ENCODE measurements at places on chromosomes 7 and 10.

DNA sequence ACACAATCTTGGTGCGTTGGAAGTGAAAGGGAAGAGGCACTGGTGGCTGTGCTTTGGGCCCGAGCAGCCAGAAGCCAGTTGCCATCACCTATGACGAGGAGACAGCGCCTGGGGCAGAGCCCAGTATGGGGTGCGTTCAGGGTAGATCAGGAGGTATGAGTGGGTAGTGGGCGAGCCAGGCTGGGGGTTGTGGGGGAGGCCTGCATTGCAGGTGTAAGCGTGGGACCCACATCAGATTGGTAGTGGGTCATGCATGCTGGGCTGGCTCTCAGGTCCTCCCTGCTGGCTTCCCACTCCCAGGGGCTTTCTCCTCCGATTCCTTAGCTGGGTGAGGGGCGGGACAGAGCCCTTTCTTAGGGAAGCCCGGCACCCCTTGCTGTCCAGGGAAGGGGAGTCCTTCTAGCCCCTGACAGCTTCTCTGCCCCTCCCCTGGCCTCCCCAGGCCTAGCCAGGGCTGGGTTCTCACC lies 445 bp upstream of the PVRIG start:
- no peak for DNase-seq

DNA sequence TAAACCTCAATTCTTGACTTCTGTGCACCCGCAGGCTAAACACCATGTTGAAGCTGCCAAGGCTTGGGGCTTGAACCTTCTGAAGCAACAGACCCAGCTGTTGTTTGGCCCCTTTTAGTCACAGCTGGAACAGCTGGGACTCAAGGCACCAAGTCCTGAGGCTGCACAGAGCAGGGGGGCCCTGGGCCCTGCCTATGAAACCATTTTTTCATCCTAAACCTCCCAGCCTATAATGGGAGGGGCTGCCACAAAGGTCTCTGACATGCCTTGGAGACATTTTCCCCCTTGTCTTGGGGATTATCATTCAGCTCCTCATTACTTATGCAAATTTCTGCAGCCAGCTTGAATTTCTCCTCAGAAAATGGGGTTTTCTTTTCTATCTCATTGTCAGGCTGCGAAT lies 31.8 kb downstream of the LMBR1 start:
- DNase-seq, result no peak

DNA sequence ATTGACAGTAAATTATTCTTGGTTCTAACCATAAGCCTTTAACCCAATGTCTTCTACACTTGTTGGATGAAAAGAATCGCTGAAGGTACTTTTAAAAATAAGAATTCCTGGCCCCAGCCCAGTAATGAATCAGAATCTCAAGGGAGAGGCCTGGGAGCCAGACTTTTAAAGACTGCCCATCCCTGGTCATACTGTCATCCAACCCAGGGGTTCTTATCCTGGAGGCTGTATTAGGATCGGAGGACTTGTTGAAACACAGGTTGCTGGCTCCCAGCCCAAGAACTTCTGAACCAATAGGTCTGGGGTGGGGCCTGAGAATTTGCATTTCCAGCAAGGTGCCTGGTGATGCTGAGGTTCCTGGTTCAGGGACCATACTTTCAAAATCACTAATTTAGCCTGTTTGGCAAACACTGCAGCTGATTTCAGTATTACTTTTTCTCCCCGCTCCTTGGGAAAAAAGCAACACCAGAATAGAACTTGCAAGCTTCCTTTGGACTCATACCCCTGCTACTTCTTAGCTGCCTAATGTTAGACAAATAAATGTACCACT lies 79.5 kb upstream of the FAM133B start:
- DNase-seq, result no peak

DNA sequence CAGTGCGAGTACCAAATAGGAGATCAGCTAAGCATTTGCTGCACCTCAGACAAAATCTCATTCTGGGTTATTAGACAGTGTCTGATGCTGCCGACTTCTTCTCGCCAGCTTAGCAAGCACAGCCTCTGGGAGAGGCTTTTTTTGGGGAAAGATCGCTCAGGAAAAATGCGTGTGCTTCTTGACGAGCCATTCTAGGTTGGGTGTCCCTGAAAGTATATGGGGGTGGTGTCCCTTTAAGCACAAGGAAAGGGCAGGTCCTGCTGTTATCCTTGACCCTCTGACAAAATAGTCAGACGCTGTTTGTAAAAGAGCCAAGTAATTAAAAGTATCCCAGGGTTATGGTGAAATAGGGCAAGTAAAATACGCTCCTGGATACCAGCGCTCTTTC lies 540.1 kb upstream of the FZD8 start:
- DNase-seq, result no peak

DNA sequence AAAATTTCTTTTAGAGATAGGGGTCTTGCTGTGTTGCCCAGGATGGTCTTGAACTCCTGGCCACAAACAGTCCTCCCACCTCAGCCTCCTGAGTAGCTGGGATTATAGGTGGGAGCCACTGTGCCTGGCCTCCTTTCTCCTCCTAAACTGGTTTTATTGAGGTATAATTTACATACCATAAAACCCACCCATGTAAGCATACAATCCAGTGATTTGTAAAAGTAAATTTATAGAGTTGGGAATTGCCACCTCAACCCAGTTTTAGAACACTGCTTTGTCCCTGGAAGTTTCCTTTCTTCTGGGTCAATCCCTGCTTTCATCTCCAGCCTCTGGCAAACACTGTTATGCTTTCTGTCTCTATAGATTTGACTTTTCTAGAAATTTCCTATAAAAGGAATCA lies 49.0 kb downstream of the CNNM2 start:
- no peak for DNase-seq

DNA sequence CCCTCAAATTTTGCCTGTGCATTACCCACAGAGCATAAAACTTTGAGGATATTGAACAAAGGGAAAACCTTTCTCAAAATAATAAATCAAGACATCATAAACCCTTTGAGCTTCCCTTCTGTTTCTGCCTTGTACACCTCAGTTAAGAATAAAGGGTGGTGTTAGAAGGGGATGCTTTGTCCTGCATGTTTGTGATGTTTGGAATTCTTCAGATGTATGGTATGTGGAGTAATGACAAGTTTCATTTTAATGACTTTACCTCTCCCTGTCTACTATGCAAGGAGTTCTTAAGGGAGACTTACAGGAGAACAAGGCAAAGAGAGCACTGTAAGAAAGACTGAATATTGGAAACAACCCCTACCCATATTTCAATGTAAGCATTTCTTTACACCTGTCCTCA lies 99.2 kb downstream of the HECW1 start:
- DNase-seq, result no peak

GRCh38 chr10:50398823-50399222 lies 147.5 kb upstream of the ASAH2 start:
- DNase-seq, result no peak
